NB4 (cell line): ENCODE measurements at places on chromosomes 1 and 21.

DNA sequence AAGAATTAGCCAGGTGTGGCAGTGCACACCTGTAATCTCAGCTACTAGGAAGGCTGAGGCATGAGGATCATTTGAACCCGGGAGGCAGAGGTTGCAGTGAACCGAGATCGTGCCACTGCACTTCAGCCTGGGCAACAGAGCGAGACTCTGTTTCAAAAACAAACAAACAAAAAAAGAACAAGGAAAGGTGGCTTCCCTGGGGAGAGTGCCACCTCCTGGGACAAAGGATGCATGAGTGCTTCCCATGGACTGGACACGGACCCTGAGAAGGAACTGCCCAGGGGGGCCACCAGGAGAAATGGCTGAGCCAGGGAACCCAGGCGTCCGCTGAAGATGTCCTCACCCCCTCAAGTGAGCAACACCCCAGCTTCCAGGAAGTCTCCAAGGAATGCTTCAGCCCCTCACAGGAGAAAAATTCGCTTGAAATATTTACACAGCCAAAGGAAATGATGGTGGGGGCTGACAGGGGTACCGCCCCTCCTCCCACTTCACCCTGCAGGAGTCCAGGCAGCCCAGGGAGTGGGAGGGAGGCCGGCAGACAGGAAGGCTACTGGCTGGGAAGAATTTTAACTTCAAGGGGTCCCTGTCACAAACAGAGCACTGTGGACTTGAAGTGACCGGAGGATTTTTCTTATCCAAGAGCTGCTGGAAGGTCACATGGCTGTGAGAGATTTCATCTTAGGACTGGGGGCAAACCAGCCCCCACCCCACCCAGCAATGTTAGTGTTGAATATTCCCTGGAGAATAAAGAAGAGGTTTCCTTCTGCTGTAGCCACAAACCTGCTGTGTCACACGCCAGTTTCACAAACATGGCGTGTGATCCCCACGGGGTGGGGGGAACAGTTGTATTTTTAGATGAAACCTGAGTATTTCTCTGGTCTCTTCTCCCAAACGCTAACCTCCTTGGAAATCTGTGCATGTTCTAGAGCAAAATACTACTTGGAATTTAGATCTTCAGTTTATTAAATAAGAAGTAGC is 90.8 kb upstream of the SLC25A33 start:
- peak; percentile 60 for DNase-seq

DNA sequence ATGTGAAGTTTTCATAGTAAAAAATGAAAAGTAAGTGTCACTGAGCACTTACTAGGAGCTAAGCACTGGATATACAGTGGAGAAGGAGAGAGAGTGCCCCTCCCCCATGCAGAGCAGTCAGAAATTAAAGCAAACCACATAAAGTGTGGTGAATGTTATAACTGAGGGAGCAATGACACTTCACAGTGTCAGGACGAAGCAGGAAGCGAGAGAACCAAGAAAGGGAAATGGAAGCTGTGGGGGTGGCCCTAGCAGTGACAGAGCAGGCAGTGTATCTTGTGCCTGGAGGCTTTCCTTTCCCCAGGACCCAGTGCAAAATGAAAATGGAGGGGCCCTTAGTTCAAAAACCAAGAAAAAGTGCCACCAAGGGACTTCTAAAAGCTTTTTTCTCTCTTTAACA is 21.5 kb upstream of the RCAN3 start:
- DNase-seq = peak; percentile 86

DNA sequence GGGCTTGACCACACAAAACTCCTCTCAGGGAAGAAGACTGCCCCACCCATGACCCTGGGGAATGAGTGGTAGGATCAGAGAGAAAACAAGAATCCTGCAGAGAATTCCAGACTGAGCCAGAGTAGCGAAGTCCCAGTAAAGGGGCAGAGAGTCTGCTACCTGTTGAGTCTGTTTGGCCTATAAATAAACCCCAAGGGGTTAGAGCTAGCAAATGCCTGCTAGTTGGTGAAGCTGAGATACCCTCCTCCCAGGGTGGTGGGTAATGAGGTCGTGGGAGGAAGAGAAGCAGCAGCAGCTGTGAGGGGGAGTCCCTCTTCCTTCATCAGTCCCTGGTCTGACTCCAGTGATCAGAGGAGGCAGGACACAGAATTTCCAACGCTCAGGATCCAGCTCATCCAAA is 2.5 kb downstream of the TRAF3IP3 start:
- peak; percentile 66 for DNase-seq

GRCh38 chr21:34886240-34887104 is 162.6 kb downstream of the RUNX1 start:
- DNase-seq = peak; percentile 64

- peak; percentile 84 for DNase-seq
These were observed 1.4 kb upstream of the NUP133 start for GRCh38 chr1:229509576-229509975.

GRCh38 chr21:41479686-41480085 is 28.3 kb downstream of the TMPRSS2 start:
- no peak for DNase-seq

GRCh38 chr1:25524568-25525360 is 18.6 kb upstream of the LDLRAP1 start:
- no peak for DNase-seq

GRCh38 chr1:234529950-234530237 is 50.9 kb upstream of the TARBP1 start:
- no peak for DNase-seq

DNA sequence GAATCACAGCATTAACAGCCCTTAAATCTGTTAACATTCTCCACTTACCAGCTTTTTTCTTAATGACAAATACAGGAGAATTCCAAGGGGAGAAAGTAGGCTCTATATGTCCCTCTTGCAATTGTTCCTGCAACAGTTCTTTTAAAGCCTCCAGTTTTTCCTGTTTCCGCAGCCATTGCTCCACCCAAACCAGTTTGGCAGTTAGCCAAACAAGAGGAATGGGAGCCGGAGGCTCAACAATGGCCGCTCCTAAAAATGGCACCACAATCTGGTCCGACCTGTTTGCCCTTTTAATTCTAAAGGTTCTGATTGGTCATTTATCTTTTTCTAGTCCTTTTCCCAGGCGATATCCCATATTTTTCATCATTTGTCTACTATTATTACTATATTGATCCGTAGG is 14.0 kb upstream of the L1TD1 start:
- DNase-seq = no peak

DNA sequence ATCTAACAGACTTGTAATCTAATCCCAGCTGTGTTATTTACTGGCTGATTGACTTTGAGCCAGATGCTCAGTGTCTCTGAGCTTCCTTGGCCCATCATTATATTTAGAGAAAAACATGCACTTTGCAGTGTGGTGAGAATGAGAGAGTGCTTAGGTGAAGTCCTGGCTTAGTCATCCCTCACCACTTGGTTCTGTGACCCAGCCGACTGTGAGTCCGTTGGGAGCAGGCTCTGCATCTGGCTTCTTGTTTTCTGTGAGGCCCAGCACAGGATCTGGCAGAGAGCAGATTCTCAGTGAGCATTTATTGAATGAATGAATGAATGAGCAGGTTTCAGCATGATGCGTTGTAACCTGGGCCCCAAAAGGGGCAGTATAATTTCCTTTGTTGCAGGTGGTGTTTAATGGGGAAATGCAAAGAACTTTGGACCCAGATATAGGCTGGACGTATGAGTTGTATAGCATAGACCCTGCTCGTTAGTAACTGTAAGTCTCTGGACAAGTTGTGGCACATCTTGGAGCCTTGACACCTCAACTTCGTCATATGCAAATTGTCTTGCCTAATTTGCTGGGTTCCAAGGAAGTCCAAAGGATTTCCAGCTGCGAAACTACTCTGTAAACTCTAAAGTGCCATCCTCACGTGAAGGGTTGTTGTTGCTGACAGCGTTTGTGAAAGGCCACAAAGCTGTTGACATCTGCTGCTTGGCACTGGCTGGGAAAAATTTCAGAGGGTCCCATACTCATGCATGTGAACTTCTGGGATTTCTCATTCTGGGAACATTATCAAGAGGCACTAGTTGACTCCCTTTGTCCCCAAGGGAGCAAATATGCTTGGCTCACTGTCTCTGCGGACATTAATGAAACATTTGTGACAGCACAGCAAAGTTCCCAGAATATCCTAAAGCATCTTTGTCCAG is 138.8 kb upstream of the USP24 start:
- DNase-seq = no peak

DNA sequence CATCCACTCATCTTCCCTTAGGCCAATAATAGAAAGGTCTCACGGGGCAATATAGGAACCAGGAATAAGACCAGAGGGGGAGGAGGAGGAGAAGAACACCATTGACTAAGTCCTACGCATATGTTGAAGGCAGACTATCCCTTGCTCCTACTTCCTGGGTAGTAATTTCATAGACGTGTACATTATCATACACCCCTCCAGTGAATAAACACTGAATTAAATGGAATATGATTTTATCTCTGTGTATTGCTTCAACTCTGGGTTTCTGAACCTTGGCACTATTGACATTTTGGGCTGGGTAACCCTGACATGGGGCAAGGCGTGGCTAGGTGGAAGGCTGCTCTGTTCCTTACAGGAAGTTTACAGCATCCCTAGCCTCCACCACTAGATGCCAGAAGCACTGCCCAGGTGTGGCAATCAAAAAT is 17.3 kb upstream of the FHAD1 start:
- no peak for DNase-seq

DNA sequence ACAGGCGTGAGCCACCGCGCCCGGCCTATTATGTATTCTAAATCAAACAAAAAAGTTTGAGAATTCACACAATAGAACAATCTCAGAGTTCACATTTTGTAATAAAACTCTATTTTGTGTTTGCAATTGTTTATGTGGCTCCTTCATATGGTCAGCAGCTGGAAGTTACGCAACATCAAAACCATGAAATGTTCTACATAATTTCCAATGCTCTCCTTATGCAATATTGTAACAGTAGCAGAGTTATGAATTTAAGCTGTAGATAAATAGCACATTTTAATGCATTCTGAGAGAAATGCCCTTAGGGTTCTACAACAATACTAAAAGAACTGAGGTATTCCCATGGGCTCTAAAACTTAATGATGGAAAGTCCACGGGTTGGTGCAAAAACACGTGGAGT is 62.3 kb upstream of the COL11A1 start:
- DNase-seq = peak; percentile 34

DNA sequence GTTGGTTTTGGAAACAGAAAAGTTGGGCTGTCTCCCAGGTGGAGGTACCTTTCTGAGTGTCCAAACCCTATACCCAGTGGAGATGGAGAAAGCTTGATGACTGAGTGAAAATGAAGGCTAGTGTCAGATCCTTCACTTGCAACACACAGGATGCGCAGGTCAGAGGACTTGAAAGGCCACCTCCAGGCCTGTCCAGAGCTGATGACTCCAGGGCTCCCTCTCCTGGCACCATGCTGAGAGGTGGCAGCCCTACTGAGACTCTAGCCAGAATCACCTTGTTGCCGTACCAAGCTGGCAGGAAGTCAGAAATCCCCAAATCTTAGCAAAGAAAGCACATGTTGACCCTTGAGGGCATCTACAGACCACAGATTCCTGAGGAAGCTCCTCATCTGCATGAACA is 16.4 kb downstream of the KNCN start:
- DNase-seq = peak; percentile 51

GRCh38 chr21:35026617-35027562 is 22.2 kb downstream of the RUNX1 start:
- peak; percentile 98 for DNase-seq

- no peak for DNase-seq
These were observed at the start of gene S100A16 for GRCh38 chr1:153612755-153613331. S100A16 (minus strand) TSS chr1:153613137; CDS start chr1:153608151, 4,986 bp downstream.

DNA sequence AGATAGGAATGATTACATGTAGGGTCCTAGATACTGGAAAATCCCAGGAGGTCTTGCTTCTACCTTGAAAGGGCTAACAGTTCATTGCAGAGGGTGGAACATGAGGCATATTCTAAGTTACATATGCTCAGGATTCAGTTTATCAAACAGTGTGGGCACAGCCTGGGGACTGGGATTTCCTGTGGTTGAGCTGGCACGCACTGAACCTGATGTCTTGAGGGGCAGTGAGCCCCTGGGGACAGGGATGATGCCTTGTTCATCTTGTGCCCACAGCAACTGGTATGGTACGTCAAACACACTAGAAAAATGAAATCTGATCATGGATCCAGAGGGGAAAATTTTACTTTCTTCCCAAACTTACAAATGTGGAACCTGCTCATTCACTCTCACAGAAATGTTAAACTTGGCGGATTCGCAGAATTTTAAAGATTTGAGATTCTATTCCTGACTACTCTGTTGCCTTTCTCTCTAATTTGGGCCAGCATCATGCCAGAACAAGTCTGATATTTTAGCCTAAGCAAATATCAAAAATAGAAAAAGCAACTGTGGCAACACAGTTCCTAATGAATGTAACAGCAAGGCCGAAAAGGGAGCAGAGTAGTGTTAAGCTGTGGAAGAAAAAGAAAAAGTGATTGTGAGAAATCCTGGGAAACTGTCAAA is 68.2 kb upstream of the COL24A1 start:
- DNase-seq = no peak

DNA sequence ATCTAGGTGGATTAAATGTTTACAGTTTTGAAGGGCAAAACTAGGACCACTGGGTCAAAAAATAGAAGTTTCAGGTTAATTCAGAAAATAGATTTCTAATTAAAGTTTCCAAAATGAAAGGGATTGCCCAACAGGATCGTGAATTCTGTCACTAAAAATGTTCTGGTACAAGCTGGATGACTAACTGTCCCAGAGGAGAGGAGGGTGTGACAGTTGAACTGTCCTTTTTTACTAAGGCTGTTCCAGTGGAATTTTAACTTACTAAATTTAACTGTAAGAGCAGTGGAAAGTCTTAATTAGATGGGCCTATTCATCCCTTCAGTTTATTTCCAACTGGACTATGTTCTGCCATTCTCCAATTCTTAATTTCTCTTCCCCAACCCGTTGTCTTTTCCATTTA is 7.2 kb downstream of the SNX7 start:
- no peak for DNase-seq

- DNase-seq = peak; percentile 48
These were observed 4.9 kb downstream of the DNTTIP2 start for GRCh38 chr1:93874025-93874651.

DNA sequence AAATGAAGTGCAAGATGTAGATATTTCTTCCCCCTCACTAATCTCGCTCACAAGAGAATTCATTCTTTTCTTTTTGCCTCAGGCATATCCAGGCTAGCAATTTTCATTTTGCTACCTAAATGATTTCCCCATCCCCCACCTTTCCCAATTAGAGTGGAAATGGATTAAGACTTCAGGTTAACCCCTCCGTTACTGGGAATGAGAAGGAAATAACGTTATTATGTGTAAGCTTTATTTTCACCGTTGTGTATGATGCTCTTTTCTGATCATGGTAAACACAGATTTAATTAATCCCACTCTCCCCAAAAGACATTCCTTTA is 143.9 kb downstream of the RUNX1 start:
- DNase-seq = no peak

GRCh38 chr1:116763116-116763786 is 9.0 kb downstream of the CD2 start:
- DNase-seq = no peak

GRCh38 chr1:57279909-57280666 is 143.8 kb downstream of the DAB1 start:
- DNase-seq = no peak

- no peak for DNase-seq
These were observed 85.0 kb upstream of the RAB3GAP2 start for GRCh38 chr1:220356981-220357850.

GRCh38 chr1:70427976-70428375 is 16.9 kb downstream of the CTH start:
- DNase-seq = no peak

- peak; percentile 5 for DNase-seq
These were observed at the start of gene MARK1 for GRCh38 chr1:220527908-220528678. MARK1 (plus strand) TSS chr1:220528136; CDS start chr1:220528823, 687 bp downstream.

- no peak for DNase-seq
These were observed 14.1 kb downstream of the C1orf87 start for GRCh38 chr1:60059468-60059867.

GRCh38 chr1:187848321-187848720 is 1019.6 kb downstream of the PLA2G4A start:
- no peak for DNase-seq

- DNase-seq = no peak
These were observed 97.3 kb upstream of the SYT6 start for GRCh38 chr1:114250683-114251572.
